MCF 10A (cell line): ENCODE measurements at places on chromosomes 16 and 17. TPM values are rescaled to one million over a fixed set of nuclear protein-coding genes. Genes with fewer than 3 reads are reported as not detected.
A peak's percentile ranks its signal among the peaks of the same experiment; 100 is the strongest.

DNA sequence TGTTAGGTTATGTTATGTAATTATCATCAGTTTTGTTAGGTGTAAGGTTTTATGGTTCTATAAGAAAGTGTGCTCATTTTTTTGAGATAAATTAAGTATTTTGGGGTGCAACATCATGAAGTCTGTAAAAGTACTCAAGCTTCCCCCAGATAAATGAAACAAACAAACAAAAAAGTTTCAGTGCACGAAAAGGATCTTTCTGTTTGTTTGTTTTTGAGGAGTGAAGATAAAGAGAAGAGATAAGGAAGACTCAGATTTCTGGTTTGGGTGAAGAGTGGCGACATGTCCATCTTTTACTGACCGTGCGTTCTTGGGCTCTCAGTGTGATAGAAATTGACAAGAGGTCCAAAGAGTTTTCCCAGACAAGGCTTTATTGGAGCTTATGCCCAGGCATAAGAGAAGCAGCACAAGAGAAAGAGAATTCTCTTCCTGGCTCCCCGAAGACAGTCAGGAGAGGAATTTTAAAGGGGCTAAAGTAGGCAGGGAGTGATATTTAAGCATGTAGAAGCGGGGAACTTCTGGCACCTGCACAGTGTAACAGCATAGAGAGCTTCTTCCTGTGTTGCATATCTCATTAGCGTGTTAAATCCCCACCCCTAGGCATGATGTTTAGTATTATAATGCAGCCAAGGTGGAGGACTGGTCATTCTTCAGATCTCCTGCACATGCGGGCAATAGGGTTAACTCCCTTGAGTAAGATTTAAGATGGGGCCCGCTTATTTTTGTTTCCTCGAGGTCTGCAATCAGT is 71.3 kb downstream of the PLCG2 start:
- H3K4me3 ChIP-seq = no peak overlapping the region
- no peak overlapping the region for H3K27ac ChIP-seq
- no peak for DNase-seq
- no peaks in the 10 kb centered on the region for H3K27me3 ChIP-seq

- H3K4me1 ChIP-seq = no peaks in the 10 kb centered on the region
- H3K4me3 ChIP-seq = no peak overlapping the region
- H3K27ac ChIP-seq = no peak overlapping the region
Observed at GRCh38 chr16:62738666-62739460, 702.6 kb upstream of the CDH8 start.

DNA sequence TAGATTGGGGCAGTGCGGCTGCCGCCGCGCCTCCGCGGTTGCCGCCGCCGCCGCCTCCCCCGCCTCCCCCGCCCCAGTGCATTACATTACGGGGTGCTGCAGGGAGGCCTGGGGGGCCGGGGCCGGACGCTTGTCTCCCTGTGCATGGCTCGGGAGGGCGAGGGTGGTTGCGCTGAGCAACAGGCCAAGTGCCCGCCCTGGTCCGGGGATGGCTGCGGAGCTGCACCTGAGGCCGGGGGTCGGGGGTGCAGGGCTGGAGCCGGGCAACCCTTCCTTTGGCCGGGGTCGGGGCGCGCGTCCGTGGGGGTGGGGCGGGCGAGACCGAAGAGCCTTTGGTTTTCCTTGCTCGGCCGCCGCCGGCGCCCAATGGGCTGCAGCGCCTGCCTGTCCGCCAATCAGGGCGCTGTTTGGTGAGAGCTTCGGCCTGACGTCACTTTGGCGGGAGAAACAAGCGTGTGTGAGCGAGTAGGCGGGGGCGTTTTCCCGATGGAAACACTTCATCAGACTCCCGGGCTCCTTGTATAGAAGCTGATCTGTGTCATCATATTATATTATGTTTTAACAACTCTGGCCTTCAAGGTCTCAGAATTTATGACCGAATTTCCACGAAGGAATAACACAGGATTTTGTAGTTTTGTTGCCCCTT is 941 bp upstream of the FBXL20 start:
- H3K4me1 ChIP-seq = peaks cover 26% of the 10 kb centered on the region
- no peaks in the 10 kb centered on the region for H3K27me3 ChIP-seq
- H3K27ac ChIP-seq = peak overlapping the region; percentile 93
- peak overlapping the region; percentile 87 for H3K4me3 ChIP-seq

GRCh38 chr17:8391711-8392110 is 5.9 kb downstream of the RNF222 start:
- H3K27me3 ChIP-seq = peaks cover 8% of the 10 kb centered on the region
- H3K27ac ChIP-seq = no peak overlapping the region
- H3K4me1 ChIP-seq = peaks cover 10% of the 10 kb centered on the region
- H3K4me3 ChIP-seq = no peak overlapping the region
- H3K36me3 ChIP-seq = no peaks in the 10 kb centered on the region
- DNase-seq = no peak

GRCh38 chr17:17191346-17191792 is 14.8 kb downstream of the PLD6 start:
- DNase-seq = no peak
- no peaks in the 10 kb centered on the region for H3K4me1 ChIP-seq
- H3K4me3 ChIP-seq = no peak overlapping the region
- no peak overlapping the region for H3K27ac ChIP-seq

- peak; percentile 68 for DNase-seq
- peak overlapping the region; percentile 86 for H3K4me3 ChIP-seq
- peaks cover 21% of the 10 kb centered on the region for H3K4me1 ChIP-seq
- H3K27ac ChIP-seq = no peak overlapping the region
- no peaks in the 10 kb centered on the region for H3K27me3 ChIP-seq
Observed at GRCh38 chr17:42673885-42674754, 2.7 kb downstream of the PLEKHH3 start.

- H3K27me3 ChIP-seq = no peaks in the 10 kb centered on the region
- no peaks in the 10 kb centered on the region for H3K4me1 ChIP-seq
- H3K36me3 ChIP-seq = no peaks in the 10 kb centered on the region
- H3K27ac ChIP-seq = no peak overlapping the region
Observed at GRCh38 chr16:51172368-51172767, 21.3 kb upstream of the SALL1 start.

GRCh38 chr16:13956635-13957196 is 36.8 kb downstream of the ERCC4 start:
- peak overlapping the region; percentile 64 for H3K4me3 ChIP-seq
- H3K27me3 ChIP-seq = no peaks in the 10 kb centered on the region
- H3K27ac ChIP-seq = peak overlapping the region; percentile 72
- DNase-seq = no peak
- no peaks in the 10 kb centered on the region for H3K36me3 ChIP-seq

GRCh38 chr17:68511671-68512246 is 471 bp upstream of the PRKAR1A start:
- H3K4me1 ChIP-seq = peaks cover 20% of the 10 kb centered on the region
- peak; percentile 75 for DNase-seq
- peak overlapping the region; percentile 98 for H3K27ac ChIP-seq

DNA sequence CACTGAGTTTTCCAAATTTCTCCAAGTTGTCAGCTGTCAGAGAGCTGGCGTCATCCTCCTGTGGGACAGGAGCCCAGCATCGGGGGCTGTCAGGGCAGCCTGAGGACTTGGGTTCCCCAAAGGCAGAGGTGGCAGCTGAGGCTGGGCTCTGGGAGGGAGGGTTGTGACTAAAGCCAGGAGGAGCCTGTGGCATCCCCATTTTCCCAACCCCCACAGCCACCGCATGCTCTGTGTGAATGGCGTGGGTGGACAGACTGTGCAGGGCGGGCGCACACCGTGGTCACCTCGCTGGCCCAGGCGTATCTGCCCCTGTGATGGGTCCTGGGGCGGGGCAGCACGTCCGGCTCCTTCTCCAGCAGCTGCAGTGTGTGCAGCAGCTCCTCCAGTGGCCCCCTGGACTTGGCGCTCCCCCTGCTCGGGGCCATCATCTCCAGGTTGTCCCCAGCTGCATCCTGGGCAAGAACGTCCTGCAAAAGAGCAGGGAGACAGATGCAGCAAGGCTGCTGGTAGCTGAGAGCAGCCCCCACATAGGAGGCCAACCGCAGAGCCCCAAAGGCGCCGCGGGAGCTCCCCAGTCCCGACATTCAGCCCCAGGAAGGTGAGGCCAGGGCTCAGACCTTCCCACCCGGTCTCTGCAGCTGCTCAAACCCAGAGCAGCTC is 24.8 kb downstream of the CEP131 start:
- H3K27ac ChIP-seq = no peak overlapping the region
- H3K4me3 ChIP-seq = no peak overlapping the region
- H3K4me1 ChIP-seq = no peaks in the 10 kb centered on the region
- no peak for DNase-seq
- H3K27me3 ChIP-seq = no peaks in the 10 kb centered on the region

- no peaks in the 10 kb centered on the region for H3K27me3 ChIP-seq
- H3K4me3 ChIP-seq = no peak overlapping the region
- peaks cover 13% of the 10 kb centered on the region for H3K4me1 ChIP-seq
- H3K27ac ChIP-seq = no peak overlapping the region
Observed at GRCh38 chr17:39194985-39195524, 2.4 kb downstream of the CACNB1 start.

- no peak overlapping the region for H3K27ac ChIP-seq
- H3K4me3 ChIP-seq = peak overlapping the region; percentile 79
- no peak for DNase-seq
- no peaks in the 10 kb centered on the region for H3K36me3 ChIP-seq
Observed at GRCh38 chr17:76382351-76382802, 2.0 kb upstream of the SPHK1 start.

DNA sequence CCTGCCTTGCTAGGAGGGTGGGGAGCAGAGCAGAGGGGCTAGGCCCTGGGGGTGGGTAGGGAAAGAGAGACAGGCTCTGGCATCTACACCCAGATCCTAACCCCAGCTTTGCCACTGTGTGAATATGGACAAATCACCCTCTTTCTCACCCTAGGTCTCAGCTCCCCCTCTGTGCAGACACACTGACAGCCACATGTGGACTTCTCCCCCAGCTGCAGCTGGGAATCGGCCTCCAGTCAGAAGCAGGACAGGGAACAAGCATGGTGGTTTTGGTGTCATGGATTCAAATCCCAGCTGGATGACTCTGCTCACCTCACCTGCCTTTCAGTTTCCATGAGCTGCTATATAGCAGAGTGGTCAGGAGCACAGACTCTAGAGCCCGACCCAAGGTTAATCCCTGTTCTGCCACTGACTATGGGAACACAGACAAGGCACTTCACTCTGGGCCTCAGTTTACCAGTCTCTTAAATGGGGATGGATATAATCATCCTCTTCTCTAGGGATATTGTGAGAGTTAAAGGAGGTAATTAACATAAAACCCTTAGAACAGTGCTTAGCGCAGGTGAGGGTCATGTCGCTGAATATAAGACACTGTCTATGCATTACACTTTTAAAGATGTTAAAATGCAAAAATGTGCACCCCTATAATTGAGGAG is 26.2 kb upstream of the MAP3K14 start:
- no peaks in the 10 kb centered on the region for H3K27me3 ChIP-seq
- H3K4me1 ChIP-seq = peaks cover 8% of the 10 kb centered on the region
- H3K27ac ChIP-seq = no peak overlapping the region
- H3K4me3 ChIP-seq = no peak overlapping the region
- no peaks in the 10 kb centered on the region for H3K36me3 ChIP-seq

GRCh38 chr17:41775394-41776226 is 10.9 kb downstream of the JUP start:
- H3K27me3 ChIP-seq = no peaks in the 10 kb centered on the region
- H3K27ac ChIP-seq = peak overlapping the region; percentile 63
- H3K4me3 ChIP-seq = no peak overlapping the region
- H3K4me1 ChIP-seq = peaks cover 19% of the 10 kb centered on the region
- DNase-seq = peak; percentile 49
- peaks cover 68% of the 10 kb centered on the region for H3K36me3 ChIP-seq

- H3K4me1 ChIP-seq = peaks cover 18% of the 10 kb centered on the region
- H3K4me3 ChIP-seq = peak overlapping the region; percentile 69
- H3K27ac ChIP-seq = peak overlapping the region; percentile 2
- no peak for DNase-seq
Observed at GRCh38 chr17:39927929-39928857, 661 bp downstream of the LRRC3C start.

DNA sequence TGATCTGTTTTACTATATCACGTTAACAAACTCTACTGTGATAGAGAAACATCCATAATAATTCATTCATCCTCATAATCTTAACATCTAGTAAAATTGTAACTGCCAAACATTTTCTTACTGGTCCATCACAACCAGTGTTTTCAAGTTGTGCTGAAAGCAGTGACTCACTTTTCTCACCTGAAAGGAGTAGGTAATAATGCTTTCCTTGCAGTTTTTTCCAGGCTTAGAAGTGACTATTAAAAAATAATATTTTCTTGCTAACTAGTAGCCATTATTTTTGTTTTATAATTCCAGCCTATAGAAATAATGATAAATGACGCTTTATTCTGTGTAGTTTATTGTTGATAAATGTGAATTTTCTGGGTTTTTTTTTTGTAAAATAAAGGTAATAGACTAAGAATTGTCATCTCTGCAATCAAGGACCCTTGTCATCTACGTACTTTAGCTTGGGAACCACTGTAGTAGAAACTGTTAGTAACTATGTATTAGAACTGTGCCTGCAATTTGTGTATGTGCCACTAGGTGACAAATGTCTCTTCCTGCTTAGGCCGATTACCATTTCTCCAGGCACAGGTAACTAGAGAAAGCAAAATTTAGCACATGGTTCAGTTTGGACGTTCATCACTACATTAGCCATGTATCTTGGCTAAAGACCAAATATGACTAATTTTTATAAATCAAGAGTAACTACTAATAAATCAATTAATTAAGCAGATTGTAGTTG is 409.4 kb upstream of the ERCC4 start:
- DNase-seq = no peak
- H3K4me3 ChIP-seq = no peak overlapping the region
- H3K27ac ChIP-seq = no peak overlapping the region
- no peaks in the 10 kb centered on the region for H3K27me3 ChIP-seq
- no peaks in the 10 kb centered on the region for H3K4me1 ChIP-seq

DNA sequence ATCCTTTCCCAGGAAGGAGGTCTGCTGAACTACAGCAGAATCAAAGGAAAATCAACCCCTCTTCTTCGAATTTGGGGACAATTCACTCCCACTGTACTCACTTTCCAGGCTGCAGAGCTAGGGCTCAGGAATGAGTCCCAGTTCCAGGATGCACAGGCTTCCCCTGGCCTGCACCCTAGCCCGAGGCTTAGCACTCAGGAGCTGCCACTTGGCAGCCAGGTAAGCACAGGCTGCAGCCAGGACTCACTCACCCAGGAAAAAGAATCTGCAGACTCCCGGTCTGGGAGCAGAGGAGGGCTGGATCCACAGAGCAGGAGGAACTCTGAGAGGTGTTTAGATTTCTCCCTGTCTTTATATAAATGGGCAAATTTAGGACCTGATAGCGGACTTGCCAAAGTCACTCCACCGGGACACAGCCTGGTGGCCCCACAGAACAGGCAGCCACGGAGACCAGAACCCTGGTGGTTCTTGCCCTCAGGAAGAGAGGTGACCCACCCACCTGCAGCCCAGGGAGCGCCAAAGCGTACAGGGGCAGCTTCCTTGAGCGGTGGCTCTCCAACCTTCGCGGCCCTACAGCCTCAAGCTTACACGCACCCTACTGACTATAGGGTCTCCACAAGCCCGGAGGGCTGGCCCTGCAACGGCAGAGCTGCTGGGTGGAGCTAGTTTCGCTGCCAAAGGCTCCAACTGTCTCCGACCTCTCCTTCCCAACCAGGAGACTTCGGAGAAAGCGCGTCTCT is 4.8 kb downstream of the CBLN1 start:
- H3K4me3 ChIP-seq = no peak overlapping the region
- DNase-seq = no peak
- no peaks in the 10 kb centered on the region for H3K4me1 ChIP-seq
- no peak overlapping the region for H3K27ac ChIP-seq
- no peaks in the 10 kb centered on the region for H3K36me3 ChIP-seq

MYH13 gene
- not detected in 2 replicates for total RNA-seq

ACBD4 gene
- 7.2 and 7.8 TPM in 2 replicates for total RNA-seq

FAM171A2 gene
- total RNA-seq = 0.30 TPM in 1 of 2 replicates, not detected in the other
